ENCODE measurements at places on chromosomes 6 and 20.

DNA sequence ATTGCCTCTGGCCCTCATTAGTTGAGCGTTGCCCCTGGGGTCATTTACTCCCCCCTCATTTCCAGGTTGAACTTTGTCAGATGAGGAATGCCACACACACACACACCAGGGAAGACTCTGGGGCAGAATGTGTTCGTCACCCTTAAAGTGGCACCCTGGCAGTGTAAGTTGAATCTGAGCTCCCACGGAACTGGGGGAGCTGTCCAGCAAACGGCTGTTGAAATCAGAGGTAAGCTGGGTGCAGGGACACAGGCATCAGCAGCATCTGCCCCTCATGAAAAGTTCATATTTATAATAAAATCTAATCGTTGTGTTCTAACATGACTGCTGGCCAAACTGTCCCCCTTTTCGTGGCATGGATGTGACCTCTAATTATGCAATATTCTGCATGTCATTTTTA, 4.3 kb upstream of the MC3R start:
- DNase-seq, result no peak

- no peak for DNase-seq
These were observed 33.5 kb downstream of the FAM8A1 start for GRCh38 chr6:17633465-17634188.

GRCh38 chr6:958488-958887, 265.5 kb upstream of the EXOC2 start:
- DNase-seq, result no peak

DNA sequence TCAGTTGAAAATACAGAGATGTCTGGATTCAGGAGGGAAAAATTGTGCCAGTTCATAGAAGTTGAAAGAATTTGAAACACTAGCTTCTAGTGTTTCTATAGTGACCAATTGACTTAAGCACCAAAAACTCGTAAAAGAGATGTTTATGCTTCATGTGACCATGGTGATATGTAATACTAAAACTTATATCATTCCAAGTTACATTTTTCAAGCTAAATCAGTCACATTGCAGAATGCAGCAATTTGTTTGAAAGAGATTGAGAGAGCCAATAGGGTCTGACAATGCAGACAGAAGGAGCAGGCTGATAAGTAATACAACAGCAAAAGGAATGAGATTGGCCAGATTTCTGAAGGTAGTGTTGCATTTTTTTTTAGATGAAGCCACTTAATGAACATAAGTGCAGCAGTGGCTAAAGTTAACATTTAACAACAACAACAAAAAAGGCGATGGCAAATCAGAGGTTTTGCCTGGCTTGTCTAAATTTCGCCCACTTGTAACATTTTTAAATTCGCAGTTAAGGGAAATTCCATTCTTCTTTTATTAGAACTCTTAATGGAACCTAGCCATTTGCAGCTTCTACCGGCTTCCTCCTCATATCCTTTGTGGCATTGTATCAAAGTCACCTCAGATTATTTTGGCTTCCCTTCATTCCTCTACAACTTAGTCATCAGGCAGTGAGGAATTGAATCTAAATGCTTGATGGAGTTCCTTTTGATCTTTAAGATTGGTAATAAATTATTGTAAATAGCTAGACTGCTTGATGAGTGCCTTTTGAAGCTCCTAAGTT, 484.0 kb upstream of the SOX4 start:
- no peak for DNase-seq

DNA sequence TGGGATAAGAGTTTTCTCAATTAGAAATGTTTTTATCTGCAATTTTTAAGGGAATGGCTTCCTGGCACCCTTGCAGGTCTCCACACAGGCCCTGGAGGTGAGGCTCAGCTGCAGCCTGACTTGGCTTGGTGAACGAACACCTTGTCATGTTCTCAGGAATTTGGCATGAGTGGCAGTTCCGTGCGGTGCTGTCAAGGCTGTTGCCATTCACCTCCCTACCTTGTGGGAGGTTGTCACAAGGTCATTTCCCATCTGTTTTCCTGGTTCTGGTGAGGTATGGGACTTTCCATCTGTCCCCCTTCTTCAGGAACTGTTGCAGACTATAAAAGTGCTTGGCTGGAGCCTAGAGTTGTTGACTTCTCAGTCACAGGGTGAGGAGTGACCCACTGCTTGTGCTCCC, 82.9 kb downstream of the ELOVL4 start:
- DNase-seq, result no peak

DNA sequence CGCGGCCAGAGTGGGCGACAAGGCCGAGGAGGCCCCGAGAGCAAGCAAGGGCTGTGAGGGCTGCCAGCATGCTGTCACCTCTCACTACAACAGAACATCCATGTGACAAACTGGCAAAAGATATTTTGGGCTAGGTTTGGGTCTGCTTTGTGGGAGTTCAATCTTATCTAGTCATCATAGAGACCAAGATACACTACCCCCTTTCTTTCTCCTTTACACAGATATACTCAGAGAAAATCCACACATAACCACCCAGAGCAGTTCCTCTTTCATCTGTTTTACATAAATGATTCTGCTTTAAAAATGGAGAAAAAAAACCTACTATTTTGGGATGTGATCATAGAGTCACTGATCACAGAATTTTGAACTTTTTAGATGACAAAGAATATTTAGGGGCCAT, 16.8 kb downstream of the SOX4 start:
- no peak for DNase-seq

DNA sequence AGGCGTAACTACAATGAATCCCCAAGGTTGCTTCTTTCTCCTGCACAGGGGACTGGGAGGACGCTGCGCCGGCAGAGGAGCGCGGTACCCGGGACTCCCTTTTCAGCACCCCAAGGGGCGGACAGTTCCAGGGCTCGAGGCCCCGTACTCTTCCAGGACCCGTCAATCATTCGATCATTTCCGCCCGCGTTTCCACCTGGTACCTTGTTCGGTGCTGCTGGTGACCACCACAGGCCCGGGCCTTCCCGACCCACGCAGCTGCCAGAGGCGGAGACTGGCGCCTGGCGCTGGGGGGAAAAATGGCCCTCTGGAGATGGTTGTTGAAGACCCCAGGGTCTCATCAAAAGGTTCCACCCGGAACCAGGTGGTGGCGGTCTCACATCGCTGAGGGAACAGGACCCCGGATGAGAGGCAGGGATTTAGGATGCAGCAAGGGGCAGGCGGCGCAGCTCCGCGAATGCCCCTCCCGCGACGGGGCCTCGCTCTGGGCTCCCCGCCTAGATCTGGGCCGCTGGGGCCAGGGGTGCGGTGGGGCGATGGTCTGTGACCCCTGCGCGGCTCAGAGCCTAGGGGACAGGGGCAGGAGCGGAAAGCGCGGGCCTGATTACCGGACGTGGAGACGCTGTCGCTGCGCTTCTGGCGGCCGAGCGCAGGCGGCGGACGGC, 744 bp downstream of the VSX1 start:
- DNase-seq, result no peak

DNA sequence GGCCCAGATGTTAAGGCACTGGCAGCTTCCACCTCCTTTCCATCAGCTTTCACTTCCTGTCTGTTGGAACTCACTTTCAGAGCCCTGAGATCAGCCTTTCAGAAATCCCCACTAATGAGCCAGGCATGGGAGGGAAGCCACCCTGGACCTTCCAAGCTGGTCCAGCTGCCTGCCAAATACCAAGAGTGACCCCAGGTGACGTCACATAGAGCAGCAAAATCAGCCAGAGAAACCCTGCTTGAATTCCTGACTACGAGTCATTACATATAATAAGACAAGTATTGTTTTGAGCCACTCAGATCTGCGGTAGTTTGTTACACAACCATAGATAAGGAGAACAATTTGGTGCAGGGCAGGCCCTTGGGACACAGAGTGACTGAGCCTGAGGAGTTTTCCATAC, 556.0 kb upstream of the JAG1 start:
- no peak for DNase-seq

DNA sequence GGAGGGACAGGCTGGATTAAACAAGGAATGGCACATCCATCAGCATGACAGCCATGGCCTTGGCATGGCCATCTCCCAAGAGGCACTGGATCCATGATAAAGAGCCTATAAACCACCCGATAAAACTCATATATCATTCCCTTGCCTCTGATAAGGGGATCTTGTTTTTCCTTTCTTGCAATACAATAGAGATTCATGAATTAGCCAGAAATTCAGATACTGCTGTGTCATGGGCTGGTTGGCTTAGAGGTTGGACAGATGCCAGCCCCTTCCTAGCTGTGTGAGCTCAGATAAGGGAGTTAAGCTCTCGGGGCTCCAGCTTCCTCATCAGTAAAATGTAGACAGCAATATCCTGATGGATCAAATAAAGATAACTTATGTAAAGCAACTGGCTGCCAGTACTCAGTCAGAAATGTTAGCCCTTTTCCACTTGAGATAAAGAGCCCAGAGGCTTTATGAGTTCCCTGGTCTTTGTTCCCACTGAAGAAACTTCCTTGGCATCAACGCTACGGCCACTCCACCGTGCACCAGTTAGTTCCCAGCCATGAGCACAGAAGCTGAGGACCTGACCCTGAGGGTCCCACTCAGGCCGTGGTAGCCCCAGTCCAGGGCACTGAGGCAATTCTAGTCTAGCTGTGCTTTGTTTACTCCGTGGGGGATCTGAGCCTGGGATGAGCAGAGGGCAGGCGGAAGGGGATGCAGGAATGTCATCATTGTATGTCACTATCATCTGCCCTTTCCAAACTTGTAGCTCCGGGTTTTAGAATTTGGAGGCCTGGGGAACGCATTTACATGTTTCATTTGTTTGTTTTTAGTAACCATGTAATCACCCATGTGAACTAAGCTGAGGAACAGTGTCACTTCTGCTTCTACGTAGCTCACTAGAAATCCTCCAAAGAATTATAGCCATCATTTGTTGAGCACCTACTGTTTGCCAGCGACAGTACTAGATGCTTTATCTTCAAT, 67.2 kb upstream of the TBC1D7 start:
- DNase-seq, result no peak

DNA sequence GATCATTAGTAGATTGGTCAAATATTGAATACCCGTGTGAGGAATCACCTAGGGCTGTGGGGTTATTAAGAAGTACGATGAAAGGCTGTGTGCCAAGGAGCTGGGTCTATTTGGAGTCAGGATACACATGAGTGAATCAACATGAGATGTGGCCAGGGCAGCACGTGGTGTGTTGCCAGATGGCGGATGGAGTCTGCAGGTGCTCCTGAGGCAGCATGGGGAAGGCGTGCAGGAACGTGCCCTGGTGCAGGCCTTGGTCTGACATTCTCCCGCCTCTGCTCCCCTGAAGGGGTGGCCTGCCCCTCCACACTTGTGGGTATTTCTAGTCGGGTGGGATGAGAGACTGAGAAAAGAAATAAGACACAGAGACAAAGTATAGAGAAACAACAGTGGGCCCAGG, 39.0 kb upstream of the SLC22A1 start:
- no peak for DNase-seq

DNA sequence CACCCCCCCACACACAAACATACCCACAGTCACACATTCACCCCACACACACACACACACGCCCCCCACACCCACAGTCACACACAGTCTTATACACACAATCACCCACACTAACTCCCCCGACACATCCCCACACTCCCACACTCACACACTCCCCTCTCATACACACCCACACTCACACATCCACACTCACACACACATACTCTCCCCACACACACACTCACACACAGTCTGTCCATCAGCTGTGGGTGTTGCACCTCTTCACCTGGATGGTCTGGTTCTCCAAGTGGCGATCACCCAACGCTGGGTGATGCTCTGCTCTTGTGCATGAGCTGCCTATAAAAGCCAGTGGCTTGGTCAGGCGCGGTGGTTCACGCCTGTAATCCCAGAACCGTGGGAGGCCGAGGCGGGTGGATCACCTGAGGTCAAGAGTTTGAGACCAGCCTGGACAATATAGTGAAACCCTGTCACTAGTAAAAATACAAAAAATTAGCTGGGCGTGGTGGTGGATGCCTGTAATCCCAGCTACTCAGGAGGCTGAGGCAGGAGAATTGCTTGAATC, 158.9 kb downstream of the SMOC2 start:
- no peak for DNase-seq

- no peak for DNase-seq
These were observed 72.1 kb upstream of the EPB41L1 start for GRCh38 chr20:36082315-36082915.

GRCh38 chr6:131694832-131695426, 6.3 kb downstream of the OR2A4 start:
- no peak for DNase-seq

DNA sequence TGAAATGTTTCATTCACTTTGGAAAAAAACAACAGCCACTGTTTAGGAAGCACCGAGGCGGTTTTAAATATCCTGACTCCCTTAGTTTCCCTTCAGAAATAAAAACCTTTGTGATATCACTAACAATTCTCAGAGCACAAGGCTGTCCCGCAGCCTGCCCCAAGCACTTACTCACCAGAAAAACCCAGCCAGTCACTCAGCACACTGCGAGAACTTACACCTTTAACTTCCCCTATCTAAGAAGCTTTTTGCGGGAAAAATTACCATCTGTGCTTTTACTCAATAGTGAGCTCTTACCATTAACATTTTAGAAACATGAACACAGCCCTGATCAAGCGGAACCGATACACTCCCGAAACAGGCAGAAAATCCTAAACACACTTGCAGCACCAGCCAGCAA, 9.3 kb downstream of the ZBTB46 start:
- DNase-seq, result no peak

DNA sequence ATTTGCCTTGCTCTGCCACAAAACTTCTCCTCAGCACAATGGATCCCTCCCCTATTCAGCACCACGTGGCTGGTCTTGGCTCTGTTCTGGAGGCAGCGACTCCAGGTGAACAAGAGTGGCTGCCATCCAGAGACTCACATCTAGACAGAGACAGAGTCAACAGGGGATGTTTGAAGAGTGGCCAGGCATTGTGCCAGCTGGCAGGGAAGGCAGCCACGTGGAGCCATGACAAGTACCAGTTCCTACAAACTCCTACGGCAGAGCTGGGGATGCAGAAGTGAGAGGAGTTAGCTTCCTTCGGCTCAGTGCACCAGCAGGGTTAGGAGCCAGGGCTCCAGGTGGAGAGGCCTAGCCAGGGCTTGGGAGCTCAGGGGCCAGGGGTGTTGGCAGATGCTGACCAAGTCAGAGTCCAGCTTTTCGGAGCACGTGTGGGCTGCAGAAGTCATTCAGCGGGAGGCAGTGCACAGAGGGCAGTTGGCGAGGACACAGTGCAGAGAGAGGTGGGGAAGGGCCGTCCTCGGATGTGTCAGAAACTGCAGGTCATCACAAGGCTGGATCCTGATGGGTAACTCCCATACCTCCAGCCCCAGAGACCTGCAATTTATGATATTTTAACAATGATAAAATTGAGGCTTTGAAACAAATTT, 171.7 kb upstream of the PDE10A start:
- no peak for DNase-seq

GRCh38 chr6:33980176-33981175, 165.4 kb downstream of the GRM4 start:
- no peak for DNase-seq

DNA sequence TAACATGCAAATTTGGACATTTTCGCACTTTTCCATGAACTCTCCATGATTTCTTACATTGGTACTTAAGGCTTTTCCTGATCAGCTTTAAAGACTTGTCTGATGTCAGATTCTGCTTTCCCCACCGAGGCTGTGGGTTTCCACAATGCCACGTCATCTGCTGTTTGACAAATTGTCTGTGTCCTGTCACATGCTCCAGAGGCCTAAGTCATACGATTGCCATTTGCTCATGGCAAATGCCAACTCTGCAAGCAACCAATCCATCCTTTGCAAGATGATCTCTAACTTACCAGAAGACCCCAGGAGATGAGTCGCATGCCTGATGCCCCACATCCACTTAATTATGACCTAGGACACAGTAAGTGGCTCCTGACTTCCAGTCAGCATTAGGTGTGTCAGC, 556.5 kb downstream of the BMP2 start:
- DNase-seq, result no peak

- DNase-seq, result no peak
These were observed 544.6 kb upstream of the BTBD3 start for GRCh38 chr20:11372876-11373790.
